Stimulated activated CD4-positive, alpha-beta T cell treated with anti-CD3 and anti-CD28 coated beads, Interleukin-2, amount 100 ng/mL, for 48 hours (primary cell): ENCODE measurements at places on chromosomes 2 and 18.

DNA sequence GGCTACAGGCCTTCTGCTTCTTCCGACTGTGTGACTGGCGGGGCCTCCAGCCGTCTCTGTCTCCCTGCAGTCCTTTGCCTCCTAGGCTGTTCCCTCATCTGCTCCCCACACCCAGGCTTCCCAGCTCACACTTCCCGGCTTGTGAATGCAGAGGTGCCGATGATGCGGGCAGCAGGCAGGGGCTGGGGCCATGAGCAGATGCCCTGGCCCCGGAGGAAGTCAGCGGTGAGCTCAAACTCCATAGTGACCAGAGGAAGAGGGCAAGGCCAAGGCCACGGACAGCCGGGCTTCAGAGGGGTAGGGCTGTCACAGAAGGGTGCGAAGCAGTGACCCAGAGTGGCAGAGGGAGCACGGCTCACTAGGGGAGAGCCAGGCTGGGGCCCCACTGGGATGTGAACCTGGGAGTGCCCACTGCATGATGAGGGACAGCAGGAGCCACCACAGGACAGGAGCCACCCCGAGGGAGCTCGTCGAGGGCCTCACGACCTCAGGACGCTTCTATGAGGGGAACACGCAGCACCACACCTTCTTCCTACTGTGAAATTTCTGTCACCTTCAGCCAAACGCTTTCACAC, 515.9 kb downstream of the EIPR1 start:
- DNase-seq: no peak

GRCh38 chr2:54332386-54332785, 76.4 kb upstream of the TSPYL6 start:
- DNase-seq: no peak

GRCh38 chr18:62784966-62785413, 69.6 kb downstream of the PHLPP1 start:
- DNase-seq: no peak

GRCh38 chr2:39567507-39567906, 98.2 kb upstream of the TMEM178A start:
- no peak for DNase-seq

GRCh38 chr2:196361606-196362326, 190.4 kb upstream of the STK17B start:
- no peak for DNase-seq

DNA sequence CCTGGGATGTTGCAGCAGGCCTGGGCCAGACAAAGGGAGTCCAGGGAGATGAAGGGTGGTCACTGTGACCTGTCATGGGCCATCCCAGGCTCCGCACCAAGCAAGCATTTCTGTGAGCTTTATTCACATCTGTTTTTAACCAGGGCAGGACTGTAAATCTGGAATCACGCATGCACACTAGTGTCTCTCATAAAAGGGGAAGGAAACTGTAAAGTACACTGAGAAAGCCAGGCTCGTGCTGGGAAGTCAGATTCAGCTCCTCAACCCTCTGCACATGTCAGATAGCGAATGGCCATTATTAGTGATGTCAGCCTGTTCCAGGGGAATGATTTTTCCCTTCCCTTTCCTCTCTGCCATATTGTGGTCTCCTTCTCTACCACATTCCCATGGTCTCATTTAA, 818.6 kb upstream of the RAB6C start:
- DNase-seq: no peak

GRCh38 chr2:240452462-240453256, 17.2 kb downstream of the GPC1 start:
- no peak for DNase-seq

DNA sequence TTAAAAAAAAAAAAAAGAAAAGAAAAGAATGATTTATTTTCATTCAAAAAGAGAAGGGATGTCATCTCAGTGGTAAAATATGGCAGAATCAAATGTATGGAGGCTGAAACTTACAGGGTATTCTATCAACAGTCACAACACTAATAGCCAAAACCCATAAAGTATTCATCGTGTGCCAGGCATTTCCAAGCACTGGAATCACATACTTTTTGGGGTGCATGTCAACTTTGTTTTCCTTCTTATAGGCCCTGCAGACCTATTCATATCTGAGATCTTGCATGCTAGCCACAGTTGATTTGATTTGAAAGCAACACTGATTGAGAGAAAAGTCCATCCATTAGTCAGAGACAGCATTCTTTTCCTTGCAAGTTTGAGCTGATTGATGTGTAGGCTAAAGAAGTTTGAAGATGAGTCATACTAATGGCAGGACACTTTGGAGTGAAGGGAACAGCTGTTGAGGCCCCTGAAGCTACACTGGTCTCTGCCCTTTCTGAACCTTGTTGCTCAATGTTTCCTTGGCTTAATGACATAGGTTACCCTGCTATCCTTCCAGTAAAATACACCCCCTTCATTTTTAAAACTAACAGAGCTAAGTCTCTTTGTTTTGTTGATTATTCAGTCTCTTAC, 22.0 kb downstream of the KATNAL2 start:
- no peak for DNase-seq

DNA sequence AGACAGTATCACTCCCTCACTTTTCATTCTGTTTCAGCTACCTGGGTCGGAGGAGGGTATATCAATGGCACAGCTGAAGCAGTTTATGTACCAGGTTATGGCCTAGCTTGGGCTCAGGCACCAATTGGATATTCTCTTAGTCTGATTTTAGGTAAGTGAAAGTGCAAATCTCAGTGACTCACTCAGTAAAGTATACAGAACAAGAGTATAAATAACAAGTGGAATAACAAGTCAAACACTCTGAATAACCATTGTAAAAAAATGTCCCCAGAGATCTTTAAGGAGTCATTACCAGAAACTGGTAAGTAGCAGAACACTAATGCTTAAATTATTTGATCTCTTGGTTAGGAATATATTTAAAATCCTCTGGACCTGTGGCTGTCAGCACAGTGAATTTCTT, 5.7 kb downstream of the SLC5A7 start:
- DNase-seq: no peak

DNA sequence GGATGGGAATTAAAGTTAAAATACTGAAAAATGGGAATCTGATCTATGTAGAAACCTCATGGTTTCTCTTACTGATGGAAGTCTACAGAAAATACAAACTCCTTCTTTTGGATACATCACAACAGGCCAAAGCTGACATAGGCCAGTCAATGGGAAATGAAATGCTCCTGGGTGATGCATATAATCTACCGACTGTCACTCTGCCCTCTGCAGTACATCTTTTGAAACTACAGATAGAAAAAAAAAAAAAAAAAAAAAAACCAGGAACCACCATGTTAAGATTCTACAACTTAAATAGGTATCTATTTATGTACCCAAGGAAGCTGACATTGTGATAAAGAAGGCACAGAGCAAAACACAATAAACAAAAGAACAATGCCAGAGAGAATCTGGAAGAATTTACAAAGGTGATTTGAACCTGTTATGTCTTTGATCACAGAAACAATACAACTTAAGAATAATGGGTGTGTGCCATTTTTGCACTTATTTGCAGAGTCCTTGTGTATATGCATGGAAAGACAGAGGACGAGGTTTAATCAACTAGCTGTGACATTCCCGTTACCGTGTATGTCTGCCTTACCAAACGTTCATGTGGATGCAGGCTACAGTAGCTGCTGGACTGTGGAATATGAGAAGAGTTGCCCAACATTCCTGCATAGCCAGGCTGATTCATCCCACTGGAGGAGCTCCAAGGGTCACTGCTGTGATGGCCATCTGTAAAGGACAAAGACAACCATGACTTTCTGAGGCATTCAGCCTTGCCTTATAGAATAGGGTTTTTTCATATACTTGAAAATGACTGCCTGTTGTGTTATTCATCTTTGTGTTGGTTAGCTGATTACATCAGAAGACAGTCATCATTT, 312.7 kb downstream of the TCF4 start:
- DNase-seq: no peak

- DNase-seq: no peak
Observed at GRCh38 chr2:18346344-18346743, 214.1 kb downstream of the RDH14 start.

GRCh38 chr2:225932811-225933413, 533.4 kb downstream of the NYAP2 start:
- no peak for DNase-seq

- no peak for DNase-seq
Observed at GRCh38 chr18:3265564-3266033, 3.7 kb downstream of the MYL12B start.

DNA sequence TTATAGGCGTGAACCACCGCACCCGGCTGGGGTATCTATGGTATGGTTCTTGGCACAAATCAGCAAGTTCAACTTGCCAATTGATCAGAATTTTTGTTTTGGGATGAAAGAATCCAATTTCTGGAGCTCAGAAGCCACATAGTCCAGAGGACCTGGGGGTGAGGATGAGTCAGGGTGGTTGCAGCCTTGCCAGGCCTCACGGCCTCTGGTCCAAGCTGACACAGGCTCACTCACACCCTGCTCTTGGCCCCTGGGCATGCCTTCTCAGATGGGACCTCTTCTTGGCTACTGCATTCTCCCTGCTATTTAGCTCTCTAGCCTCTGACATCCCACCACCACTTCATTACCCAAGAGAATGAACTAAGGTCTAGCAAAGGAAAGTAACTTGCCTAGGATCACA, 16.3 kb downstream of the CAPG start:
- no peak for DNase-seq

- DNase-seq: no peak
Observed at GRCh38 chr2:239436669-239437335, 36.0 kb upstream of the HDAC4 start.

GRCh38 chr2:140455315-140455714, 1675.1 kb upstream of the NXPH2 start:
- DNase-seq: no peak

GRCh38 chr2:230759481-230760167, 47.0 kb downstream of the CAB39 start:
- DNase-seq: no peak

DNA sequence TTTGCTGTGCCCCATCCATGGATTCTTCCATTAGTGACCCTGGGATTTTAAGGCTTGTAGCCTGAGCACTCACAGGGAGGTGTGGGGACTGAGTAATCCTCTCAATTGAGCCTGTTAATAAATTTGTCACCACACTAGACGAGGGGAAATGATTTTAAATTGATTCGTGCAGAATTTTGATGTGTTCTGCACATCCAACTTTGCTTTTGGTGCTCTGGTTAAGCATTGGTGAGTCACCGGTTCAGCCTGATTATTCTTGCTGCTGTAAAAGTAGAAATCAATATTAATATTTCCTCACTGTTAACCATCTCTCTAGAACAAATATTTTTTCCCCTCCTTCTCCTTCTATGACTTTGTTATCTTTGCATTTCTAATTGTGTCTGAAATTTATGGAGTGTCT, 482.0 kb downstream of the TSN start:
- no peak for DNase-seq

- DNase-seq: no peak
Observed at GRCh38 chr2:161096336-161096735, 63.9 kb upstream of the TANK start.

- DNase-seq: no peak
Observed at GRCh38 chr2:236794176-236794957, 224.7 kb downstream of the ACKR3 start.

DNA sequence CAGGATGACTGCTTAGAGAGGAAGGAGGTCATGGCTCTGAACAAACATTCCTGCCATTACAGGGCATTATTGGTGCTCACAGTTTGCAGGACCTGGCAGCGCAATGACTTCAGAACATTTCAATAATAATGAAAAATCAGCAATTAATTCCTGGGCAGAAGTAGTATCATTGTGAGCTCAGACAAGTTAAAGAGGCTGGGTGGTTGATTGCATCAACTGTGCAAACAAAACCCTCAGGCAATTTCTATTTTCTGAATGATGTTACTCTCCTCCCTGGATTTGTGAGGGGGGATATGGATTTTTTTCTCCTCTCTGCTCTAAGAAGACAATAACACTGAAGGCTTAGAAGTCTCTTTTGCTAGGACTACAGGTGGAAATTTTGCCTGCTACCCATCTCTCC, 168.1 kb upstream of the TACR1 start:
- no peak for DNase-seq

- no peak for DNase-seq
Observed at GRCh38 chr2:240567872-240568677, at the start of gene RNPEPL1. Gene RNPEPL1, plus strand, starts transcription at chr2:240568484. Its CDS starts 103 bp downstream, at chr2:240568587.

DNA sequence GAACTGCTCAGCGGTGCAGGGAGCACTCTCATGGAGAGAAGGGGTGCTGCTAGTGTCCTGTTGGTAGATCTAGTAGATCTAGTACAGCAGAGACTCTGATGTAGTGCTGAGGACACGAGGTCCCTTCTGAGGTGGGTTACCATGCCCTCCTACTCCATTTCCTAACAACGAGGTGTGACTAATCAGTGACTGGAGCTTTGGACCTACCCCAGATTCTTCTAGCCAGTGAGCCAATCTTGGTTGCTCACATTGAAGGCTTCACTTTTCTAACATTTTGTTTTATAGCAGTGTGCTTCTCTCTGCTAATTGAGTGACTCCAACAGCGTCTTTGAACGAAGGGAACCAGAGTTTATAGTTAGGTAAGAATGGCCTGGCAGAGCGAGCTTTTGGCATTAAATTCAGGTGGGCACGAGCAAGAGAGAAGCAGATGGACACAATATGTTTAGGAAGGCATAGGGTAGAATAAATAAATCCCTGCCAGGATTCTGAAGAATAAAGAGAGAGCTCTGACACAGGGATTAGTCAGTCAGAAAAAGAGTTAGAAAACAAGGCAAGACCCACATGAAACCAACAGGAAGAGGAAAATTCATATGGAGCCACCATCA, 306.0 kb upstream of the RAB12 start:
- DNase-seq: no peak

- no peak for DNase-seq
Observed at GRCh38 chr2:147449323-147449991, 395.4 kb upstream of the ACVR2A start.

GRCh38 chr2:101998896-101999789, 7.4 kb downstream of the IL1R2 start:
- peak; percentile 41 for DNase-seq

- DNase-seq: no peak
Observed at GRCh38 chr2:191363267-191363666, 118.1 kb downstream of the MYO1B start.

DNA sequence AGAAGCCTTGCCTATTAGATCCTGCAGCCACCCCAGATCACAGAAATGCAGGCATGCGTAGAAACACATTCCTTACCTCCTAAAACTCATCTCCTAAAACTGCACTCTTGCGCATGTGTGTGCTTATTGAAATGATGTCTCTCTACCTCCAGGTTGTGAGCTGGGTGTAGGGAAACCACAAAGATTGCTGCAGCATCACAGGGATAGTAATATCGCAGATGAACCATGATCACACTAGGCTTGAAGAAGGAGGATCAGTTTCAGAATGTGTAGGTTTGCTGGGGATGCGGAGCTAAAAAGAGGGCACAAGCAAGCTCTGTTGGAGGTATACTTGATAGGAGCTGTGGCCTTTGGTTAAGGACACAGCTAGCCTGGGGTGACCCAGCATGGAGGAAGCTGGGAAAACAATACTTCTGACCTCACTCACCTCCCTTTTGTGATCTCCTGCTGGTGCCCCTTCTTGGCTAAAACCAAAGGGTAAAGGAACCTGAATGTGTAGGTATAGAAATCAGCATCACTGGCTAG, 118.8 kb downstream of the SETBP1 start:
- DNase-seq: no peak

GRCh38 chr2:231396058-231396821, 730 bp downstream of the B3GNT7 start:
- no peak for DNase-seq

- no peak for DNase-seq
Observed at GRCh38 chr2:109507217-109507616, 106.5 kb downstream of the SEPTIN10 start.

GRCh38 chr2:215299337-215299859, 12.5 kb upstream of the ATIC start:
- no peak for DNase-seq
